ENCODE measurements at places on chromosomes 2 and 18.
A peak's percentile ranks its signal among the peaks of the same experiment; 100 is the strongest.

GRCh38 chr2:98912221-98912851, 23.7 kb downstream of the CRACDL start:
- no peak for DNase-seq

DNA sequence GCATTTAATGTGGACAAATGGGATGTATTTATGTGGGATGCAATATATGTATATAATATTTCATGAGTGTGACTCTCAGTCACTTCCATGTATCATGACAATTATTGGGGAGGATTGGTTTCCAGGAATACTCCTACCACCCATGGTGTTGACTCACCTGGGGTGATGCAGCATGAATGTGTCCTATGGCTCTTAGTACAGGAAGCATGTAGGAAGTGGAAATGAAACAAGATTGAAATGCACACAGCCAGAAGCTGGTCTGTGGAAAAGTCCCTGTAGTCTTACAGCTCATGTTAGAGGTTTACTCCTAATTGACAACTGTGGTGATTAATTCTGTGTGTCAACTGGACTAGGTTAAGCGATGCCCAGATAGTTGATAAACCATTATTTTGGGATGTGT, 89.3 kb upstream of the HAAO start:
- no peak for DNase-seq

- no peak for DNase-seq
These were observed 18.2 kb downstream of the HPCAL1 start for GRCh38 chr2:10320933-10321332.

DNA sequence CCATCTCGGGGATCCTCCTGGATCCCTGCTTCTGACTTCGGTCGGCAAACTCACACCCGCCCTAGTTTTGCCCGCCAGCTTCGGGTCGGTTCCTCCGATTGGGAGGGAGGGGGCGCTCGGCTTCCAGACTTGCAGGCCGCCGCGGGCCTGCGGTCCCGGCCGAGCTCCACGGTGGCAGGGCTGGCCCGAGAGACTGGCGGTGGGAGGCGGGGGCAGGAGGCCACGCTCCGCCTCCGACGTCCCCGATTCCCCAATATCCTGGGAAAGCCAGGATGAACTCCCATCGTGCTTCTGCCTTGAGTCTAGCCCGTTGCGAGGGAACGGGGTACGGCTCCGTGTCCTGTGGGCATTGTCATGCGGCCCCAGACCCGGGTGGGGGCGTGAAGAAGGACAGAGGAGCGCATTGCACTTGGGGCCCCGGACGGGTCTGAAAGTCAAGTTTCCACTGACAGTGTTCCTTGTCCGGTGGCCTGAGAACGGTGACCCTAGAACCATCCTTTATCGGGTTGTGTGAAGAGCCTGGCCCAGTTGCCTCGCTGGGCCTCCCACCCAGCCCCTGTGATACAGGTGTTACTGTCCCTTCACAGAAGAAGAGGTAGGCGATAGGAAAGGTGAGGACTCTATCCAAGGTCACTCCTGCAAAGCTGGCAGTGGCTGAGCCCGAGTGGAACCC, 2.4 kb upstream of the INHBB start:
- DNase-seq = peak; percentile 41

GRCh38 chr2:177667626-177668025, 275.1 kb downstream of the AGPS start:
- DNase-seq = no peak

DNA sequence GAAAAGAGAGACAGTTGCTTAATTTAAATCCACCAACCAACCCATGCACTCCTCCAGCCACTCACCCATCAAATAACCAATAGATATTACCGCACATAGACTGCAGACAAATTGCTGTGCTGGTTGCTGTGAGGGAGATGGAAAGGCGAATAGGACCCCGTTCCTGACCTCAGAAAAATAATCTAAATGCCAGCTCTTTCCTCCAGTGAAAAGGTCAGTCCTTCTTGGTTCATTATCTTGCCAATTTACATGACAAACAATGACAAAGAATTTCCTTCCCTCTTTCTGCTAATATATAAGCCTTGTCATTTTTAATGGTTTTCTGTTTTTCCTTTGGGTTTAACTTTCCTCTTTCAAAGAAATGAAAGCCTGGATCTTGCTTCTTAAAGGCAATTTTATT, 61.6 kb downstream of the MEP1B start:
- no peak for DNase-seq

DNA sequence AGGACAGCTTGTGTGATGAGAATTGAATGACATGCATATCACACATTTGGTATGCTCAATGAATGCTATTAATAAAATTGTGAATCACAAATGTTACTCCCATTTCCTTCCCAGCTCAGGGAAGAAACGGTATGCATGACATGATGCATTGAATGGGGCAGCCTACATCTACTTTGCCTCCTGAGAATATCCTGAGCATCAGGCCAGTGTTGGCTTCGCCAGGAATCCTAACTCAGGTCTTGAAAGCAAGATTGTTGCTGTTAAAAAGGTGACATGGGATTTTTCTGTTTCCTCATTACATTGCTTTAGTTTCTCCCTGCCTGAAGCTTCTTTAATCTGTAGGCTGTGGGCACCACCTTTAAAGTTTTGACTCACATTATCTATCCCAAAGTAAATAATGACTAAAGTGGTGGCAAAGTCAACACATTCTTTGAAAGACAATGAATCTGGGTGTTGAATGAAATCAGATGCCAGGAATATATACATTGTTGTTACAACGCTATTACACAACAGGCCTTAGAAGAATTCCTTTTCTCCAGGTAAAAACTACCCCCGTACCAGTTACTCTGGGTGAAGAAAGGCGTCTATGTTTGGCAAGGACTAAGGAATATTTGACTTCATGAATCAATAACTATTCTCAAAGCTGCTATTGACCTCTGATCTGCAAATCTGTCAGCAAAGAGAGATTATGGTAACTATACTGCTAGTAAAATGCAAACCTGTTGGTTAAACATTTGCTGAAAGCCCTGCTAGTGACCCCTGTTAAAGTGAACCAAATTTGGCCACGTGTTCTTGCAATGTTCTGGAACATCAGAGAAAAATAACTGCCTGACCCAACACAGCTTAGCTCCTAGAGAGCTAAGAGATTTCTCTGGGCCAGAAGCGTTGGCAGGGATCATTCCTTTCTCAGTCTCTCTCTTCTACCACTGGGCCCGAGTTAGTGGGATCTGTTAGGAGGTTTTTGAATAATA, 30.5 kb upstream of the NEDD4L start:
- DNase-seq = no peak

DNA sequence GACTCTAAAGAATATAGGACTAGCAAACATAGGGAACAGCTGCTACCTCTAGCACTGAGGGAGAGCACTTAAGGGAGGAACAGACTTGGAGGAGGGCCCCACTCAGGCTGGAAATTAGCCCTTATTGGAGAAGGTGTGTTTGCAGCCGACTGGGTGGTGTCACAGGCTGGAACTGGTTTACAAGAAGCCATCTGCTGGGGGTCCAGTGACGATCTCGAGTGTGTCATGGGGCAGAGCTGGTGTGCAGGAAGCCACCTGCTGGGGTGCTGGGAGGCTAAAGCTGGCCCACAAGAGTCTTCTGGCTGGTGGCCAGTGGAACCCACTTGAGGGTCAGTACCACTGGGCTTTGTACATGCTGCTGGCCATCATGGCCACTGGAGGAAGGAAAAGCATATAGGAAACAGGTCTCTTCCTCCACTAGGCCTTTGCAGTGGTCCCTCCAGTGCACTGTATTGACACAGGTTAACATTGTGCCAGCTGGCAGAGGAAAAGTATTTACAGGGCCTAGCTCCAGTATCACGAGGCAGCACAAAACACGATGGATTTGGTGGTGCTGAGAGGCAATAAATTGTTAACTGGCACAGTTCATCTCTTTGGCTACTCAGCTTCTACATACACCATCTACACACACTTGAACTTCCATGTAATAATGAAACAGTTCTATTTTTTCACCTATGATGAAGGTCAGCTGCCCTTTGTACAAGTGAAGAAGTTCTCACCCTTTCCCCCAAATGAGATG, 43.6 kb downstream of the MAP3K20 start:
- no peak for DNase-seq

GRCh38 chr2:215002500-215002899, 135.9 kb downstream of the ABCA12 start:
- DNase-seq = no peak

DNA sequence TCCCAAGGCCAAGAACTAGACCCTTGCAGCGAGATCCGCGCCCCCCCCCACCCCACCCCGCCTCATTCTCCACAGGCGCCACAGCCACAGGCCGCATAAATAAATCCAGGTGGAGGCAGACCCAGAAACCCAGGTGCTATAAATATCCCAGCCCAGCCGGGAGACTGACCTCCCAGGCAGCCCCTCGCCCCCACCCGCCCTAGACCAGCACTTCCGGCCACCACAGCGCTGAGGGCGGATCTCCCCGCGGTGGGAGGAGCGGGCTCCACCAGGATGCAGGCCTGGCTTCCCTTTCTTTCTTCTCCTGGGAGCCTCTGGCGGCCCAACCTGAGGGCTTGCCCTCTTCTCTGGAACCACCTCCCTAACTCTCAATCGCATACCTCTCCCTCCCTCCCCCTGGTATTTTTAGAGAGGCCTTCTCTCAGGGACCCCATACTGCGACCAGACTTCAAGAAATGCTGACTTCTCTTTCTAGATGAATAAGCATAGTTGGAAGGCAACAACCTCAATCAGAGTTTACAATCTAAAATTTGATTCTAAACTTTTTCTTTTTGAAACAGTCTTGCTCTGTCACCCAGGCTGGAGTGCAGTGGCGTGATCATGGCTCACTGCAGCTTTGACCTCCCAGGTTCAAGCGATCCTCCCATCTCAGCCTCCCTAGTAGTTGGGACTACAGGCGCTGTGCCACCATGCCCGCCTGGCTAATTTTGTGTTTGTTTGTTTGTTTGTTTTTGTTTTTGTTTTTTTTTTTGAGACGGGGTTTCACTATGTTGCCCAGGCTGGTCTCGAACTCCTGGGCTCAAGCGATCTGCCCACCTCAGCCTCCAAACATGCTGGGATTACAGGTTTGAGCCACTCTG, 55.0 kb downstream of the PKDCC start:
- no peak for DNase-seq

- DNase-seq = no peak
These were observed 308.9 kb upstream of the ATP5MC3 start for GRCh38 chr2:175490360-175490791.

GRCh38 chr2:136207665-136208064, 89.7 kb upstream of the CXCR4 start:
- no peak for DNase-seq

GRCh38 chr18:11857177-11857887, 6.1 kb downstream of the CHMP1B start:
- DNase-seq = peak; percentile 74

DNA sequence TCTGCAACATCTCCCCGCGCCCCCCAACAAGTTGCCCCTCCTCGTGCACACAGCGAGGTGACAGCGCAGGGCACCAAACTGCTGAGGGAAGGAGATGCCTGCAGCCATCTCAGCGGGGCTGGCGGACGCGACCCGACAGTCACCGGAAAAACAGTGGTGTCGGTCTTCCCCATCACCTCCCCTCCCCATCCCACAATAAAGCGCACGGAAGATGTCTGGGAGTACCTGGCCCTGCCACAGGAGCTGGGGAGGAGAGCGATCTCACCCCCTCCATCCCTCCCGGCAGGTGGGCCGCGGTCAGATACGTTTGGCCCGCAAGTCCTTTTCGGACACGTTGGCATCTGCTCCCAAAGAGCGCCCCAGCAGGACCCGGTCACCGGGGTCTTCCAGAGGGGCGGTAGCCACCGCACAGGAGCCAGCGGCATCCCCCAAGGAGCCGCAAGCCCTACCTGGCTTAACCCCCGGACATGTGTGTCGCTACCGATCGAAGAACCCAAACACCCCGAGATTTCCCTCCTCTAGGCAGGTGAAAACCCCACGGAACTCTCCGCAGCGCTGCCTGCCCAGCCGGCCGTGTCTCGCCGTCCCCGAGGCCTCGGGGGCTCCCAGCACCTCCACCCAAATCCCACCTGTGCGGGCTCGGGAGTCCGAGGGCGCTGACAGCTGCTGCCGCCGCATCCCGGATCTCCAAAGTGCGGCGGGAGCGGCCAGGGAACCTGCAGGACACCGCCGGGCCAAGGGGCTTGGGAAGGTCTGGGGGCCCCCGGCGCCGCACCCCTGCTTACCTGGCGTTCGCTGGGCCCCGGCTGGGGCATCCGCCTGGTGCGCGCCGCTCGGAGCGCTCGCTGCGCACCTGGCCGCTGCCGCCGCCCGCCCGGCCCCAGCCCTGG, 657 bp downstream of the ATP8B1 start:
- DNase-seq = no peak

DNA sequence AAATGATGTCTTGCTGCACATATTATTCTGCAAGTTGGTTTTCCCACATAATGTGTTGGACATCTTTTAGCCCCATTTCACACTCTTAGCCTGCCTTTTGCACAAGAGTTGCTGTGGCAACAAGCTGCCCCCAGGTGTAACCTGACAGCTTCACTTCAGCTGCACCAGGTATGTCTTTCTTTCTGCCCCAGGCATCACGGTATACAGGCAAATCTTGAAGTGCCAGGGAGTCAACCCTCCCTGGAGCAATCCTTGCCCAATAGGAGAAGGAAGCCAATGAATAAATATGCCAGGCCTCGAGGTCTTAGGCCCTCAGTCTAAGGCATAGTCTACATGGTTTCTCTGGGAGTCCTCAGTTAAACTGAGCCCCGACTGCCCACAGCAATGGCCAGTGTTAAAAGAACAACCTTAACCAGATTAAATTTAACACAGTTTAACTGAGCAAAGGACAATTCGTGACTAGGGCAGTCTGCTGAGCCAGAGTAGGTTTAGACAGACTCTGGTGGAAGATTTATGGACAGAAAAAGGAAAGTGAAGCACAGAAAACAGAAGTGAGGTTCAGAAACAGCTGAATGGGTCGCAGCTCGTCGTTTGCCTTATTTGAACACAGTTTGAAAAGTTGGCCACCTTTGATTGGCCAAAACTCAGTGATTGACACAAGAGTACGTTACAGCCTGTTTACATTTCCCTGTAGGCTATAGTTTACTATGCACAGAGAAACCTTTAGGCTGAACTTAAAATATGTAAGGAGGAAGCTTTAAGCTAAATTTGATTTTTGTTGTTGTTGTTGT, 32.0 kb upstream of the C1QL2 start:
- no peak for DNase-seq

DNA sequence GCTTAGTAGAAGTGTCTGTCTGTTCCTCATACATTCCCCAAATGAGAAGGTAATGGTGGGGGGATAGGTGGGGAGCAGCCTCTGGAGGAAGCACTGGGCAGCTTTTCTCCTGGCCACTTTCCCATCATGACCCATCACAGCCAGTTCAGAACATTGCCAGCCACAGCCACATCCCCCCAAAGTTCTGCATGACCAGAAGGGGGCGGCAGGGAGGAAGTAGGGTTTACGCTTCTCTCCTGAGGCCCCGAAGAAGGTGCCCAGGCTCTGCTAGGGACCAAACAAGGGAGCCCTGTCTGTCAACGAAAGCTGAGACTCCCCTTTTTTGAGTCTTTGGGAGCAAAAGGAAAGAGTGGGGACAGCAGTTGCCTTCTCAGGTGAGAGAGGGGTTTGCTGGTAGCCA, 7.7 kb downstream of the IGFBP5 start:
- no peak for DNase-seq

DNA sequence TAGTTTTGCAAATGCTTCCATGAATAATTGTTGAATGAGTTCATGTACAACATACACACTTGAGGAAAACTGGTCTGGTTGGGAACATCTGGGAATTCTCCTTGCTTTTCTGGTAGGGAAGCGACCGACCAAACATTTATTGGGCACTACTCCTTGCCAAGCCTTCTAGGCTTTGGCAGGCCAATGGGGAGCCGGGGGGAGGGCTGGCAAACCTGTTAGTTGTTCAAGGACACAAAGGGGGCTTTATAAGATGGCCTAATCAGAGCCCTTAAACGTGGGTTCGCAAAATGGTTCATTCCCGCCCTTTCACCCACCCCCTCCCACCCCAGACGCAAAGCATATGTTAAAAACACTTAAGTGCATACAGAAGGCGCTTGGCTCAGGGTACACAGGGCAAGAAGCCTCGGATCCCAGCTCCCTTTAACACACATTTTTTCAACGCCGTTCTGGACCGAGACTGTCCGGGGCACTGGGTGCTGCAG, 844 bp upstream of the VSNL1 start:
- no peak for DNase-seq

Measured in CD4-positive, alpha-beta T cell treated with Interleukin-15 for 1 hour (primary cell).